ENCODE measurements at places on chromosomes 6 and 20.
A peak's percentile ranks its signal among the peaks of the same experiment; 100 is the strongest.

DNA sequence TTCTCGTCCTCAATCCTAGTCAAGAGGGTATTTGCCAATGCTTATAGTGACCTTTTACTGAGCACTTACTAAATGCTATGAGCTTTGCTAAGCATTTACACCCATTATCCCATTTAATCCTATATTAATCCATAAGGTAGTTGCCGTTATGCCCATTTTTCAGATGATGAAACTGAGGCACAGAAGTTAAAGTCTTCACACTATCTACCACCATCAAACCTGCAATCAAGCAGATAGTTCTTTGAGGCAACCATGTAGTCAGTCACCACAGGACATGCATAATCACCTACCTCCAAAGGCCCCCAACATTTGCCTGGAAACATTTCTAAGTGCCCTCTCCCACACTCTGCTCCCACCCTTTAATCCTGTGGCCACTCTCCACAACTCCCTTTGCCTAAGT lies 149.6 kb downstream of the LY86 start:
- no peak for DNase-seq

GRCh38 chr20:58719971-58720371 lies 27.4 kb downstream of the NPEPL1 start:
- DNase-seq, result no peak

DNA sequence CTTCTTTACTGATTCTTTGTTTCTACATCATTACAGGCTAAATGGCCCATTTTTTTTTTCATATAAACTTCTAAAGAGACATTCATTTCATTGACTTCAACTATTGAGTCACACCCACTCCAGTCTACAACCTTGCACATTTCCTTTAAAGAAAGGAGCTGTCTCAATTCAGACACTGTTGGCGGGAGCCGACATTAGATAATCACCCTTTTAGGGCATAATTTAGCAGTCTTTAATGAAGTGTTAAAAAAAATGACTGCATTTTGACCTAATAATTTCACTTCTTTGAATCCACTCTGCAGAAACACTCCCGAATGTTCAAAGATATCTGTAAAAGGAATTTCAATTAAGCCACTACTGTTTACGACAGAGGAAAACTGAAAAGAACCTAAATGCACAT lies 1.5 kb downstream of the EPM2A start:
- no peak for DNase-seq

- no peak for DNase-seq
Observed at GRCh38 chr6:115668781-115669180, 391.9 kb downstream of the FRK start.

DNA sequence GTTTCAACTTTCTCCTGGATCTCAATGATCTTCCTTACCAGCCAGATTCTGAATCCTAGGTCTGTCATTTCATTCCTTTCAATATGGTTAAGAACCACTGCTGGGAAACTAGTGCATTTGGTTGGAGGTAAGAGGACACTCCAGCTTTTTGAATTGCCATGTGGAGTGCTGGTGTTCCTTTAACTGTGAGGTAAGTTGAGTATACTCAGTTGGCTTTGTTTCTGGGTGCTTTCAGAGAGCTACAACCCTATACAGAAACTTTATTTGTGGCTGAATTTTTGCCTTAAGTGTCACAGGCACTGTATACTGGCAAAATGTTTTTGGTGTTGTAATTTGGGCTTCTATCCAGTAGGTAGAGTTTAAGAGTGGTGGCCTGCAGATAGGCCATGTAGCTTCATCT lies 175.8 kb downstream of the TBC1D32 start:
- DNase-seq, result peak; percentile 6

GRCh38 chr6:92132457-92132856 lies 1286.9 kb downstream of the EPHA7 start:
- DNase-seq, result no peak

DNA sequence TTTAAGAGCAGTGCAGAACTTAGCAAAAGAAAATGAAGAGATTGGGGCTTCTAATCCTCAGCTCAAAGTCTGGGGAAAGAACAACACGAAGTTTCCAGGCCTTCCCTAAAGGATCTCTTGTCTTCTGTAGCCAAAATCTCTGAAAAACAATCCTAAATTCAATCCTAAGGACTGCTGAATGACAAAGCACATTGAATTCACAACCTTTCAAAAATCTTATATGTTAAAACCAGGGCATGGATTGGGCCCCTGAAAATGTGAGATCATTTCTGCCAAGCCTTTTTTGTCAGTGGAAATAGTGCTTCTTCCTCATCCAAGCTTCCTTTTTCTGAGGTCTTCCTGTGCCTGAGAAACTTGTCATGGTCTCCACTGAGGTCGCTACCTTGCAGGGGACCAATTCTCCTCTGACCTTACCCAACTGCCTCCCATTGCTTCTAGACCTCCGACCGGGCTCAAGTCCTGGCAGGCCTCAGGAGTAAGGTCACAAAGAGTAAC lies 126.2 kb upstream of the ARID1B start:
- DNase-seq, result no peak

GRCh38 chr6:159071843-159072769 lies 27.3 kb upstream of the TAGAP start:
- DNase-seq, result no peak

DNA sequence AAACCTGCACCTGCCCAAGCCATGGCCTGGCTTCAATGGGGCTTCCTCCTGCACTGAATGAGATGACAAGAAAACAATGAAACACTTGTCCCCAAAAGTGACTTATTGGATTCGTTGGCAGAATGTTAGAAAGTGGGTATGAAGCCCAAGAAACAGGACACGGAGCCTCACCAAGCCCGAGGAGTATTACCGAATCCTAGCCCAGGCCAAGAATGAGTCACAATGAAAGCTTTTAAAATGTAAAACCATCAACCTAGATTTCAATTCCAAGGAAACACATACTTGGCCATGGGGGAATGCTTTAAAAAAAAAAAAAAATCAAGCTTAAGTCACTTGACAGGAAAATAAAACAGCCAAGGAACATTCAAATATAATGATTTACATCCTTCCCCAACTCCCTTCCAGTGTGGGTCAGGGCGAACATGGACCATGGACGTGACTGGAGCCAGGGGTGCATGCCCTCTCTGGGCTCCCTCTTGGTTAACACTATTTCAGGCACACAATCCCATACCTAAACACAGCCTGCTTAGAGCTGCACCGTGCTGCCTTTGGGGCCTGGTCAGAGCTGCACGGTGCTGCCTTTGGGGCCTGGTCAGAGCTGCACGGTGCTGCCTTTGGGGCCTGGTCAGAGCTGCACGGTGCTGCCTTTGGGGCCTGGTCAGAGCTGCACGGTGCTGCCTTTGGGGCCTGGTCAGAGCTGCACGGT lies 3.1 kb upstream of the STX16 start:
- no peak for DNase-seq

DNA sequence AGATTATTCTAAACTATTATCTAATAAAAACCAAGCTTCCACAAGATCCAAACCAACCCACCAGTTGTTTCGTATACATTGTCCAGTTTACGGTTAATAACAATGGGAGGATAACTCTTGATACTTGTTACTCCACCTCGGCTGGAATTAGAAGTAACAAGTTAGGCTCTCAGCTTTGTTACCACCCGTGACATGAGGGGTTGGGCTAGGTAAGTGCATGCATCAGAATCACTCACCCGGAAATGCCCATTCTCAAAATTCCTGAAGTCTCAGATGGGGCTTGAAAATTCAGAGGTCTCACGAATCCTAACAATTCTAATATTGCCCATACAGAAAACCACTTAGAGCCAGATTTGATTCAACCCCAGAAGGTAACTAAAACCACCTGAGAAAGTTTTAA lies 27.0 kb upstream of the SERPINB1 start:
- DNase-seq, result no peak

GRCh38 chr6:154039231-154039842 lies at the start of gene OPRM1:
OPRM1 (plus strand) TSS chr6:154039240; CDS start chr6:154039545, 305 bp downstream.
- DNase-seq, result peak; percentile 8

- peak; percentile 24 for DNase-seq
Observed at GRCh38 chr6:157110607-157111006, 212.7 kb downstream of the TMEM242 start.

- no peak for DNase-seq
Observed at GRCh38 chr6:24646771-24647170, 780 bp upstream of the KIAA0319 start.

- DNase-seq, result no peak
Observed at GRCh38 chr6:65538644-65539043, 168.4 kb downstream of the EYS start.

DNA sequence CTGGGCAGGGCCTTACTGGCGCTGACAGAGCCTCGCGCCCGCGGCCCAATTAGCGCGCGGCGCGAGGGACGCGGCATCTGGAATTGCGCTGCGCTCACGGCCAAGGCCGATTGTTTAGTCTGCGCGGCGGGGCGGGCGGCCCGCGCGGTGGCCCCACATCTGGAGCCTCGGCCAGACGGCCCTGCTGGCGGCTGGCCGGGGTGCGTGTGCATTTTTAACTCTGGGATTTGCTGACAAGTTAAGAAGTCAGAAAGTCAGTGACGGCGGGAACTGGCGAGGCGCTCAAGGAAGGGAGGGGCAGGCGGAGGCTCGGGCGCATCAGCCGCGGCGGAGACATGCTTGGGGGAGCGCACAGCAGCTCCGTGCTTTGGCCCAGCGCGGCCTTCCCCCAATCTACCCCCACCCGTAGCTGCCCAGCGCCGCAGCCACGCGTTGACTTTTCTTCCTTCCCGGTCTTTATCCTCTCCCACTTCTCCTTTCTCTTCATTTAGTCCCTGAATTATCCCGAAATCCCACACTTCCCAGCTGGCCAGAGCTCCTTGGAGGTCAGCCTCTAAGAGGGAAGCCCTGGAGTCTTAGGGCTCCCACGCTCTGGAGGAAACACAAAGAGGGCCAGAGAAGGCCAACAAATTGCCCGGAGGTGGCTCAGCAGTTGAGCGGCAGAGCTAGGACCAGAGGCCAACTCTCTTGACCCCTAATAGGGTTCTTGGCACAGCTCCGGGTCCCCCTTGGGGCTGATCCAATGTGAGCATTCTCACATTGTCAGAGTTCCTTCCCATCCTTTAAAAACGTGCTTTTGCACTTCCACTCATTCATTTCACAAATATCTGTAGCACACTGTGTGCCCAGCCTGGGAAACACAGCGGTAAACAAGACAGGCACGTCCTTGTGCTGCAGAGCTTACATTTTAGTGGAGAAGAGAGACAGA lies 40.8 kb upstream of the FOXP4 start:
- DNase-seq, result peak; percentile 38

GRCh38 chr6:119669221-119669620 lies 319.7 kb upstream of the MAN1A1 start:
- DNase-seq, result peak; percentile 2

DNA sequence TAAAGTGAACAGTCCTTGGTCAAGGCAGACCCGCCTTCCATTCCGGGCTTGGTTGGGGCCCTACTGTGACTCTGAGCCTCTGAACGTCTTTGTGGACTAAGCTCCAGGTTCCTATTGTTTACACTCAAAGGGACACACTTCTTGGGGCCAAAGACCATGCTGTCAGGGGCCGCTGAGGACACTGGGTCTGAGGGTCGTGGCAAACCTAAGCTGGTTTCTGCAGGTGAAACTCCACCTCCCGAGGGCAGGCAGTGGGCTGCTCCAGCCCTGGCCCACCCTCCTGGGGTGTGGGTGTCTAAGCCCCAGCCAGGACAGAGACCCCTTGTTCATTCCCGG lies 43.1 kb downstream of the DSTN start:
- DNase-seq, result no peak

- no peak for DNase-seq
Observed at GRCh38 chr20:29689411-29690225, 1567.8 kb upstream of the DEFB115 start.

GRCh38 chr6:156427345-156427744 lies 349.8 kb upstream of the ARID1B start:
- peak; percentile 73 for DNase-seq

DNA sequence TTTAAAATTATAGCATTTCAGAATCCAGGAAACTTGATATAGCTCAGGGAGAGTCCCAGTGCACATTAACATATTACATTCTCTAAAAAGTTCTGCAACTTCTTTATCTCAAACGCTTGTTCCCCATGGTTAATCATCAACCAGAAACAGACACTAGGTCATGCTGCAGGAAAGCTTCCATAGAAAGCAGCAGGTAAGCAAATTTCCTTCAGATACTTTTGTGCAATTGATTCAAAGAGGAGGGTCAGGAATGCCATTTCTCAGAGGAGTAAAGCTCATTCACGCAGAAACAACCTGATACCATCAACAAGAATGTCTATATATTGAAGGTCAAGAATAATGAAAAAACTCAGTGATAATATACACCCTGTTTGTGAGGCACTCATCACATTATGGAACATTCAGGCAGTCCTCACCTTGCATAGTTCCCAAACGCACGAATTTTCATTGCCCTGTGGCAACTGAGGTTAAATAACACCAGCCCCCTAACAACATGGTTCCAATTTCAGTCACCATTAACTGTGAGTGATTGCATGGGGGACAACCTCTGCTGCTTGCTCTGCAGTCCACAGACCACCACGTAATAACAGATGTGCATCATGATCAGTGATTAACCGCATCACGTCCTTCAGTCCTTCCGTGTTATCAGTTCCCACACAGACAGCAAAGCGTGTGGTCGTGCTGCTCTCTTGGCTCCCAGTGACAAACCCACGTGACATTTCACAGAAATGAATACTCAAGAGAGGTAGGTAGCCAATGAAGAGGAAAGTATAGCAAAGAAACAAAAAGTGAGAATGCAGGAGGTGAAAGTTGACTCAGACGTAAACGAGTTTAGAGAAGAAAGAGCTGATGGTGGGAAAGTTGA lies 95.7 kb downstream of the LY86 start:
- no peak for DNase-seq

GRCh38 chr6:130115036-130115435 lies 96.7 kb downstream of the L3MBTL3 start:
- no peak for DNase-seq

- peak; percentile 57 for DNase-seq
Observed at GRCh38 chr6:151239603-151240035, at the start of gene AKAP12. AKAP12 (plus strand) TSS chr6:151239967; CDS start chr6:151240563, 596 bp downstream.

DNA sequence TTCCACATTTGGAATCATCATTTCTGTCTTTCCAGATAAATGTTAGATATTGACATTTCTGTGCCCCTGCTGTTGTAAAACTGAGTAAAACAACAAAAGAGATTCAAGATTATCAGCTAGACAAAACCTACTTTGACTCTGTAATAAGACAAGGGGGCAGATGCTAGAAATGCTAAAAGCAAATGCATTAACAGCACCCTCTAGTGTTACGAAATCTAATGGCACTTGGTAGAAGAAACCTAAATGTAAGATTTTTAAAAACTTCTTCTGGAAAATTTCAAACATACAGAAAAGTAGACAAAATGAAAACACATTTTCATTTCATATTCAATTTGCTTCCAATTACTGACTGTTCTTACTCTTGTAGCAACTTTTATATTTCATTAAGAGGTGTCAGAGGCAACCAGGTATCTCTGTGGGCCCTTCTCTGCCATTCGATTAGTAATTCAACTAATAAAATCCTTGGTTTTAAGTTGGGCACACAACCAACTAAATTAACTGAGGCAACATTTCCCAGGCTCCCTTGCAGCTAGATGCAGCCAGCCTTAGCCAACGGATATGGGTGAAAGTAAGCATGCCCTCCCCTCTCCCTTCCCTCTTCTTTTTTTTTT lies 45.0 kb downstream of the SLC23A2 start:
- DNase-seq, result peak; percentile 69

Measured in foreskin fibroblast (primary cell).